Stimulated activated CD4-positive, alpha-beta T cell treated with anti-CD3 and anti-CD28 coated beads, Interleukin-4, amount 100 ng/mL, for 1 hour (primary cell): ENCODE measurements at places on chromosomes 3 and 15.

GRCh38 chr15:89679212-89679611 lies at the start of gene PLIN1:
PLIN1 (minus strand) TSS chr15:89679367; CDS start chr15:89677489, 1,878 bp downstream.
- DNase-seq = no peak

DNA sequence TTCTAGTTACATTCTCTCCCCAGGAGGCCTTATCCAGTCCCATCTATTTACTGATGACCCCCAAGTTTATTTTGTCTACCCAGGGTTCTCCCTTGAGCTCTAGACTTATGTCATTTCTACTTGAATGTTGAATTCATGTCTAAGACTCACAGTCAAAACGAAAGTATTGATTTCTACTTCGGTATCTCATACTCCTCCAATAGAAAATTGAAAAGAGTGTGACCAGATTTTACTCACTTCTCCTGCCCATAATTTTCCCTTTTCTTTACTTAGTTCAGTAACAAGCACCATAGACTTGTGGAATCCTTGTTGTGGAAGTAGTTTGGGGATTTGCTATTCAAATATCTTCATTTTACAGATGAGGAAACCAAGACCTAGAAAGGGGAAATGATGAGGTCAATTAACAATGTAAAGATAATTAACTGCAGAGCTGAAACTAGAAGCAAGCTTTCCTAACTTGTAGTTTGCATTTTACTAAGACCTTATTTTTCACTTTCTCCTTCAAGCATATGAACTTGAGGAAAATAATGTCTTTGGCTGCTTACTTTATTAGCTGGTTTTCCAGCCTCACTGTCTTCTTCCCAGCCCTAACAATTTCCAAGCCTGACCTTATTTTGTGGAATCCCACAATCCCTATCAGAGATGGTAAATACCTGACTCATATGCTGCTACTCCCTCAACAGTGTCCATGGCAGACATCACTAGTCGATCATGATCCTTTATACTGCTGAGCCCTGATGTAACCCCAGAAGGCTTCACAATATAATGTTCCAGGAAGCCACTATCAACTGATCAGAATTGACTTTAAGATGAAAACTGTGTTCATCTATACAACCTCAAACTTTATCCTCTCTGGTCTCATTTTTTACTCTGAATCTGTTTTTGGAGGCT lies 123.9 kb upstream of the AGBL1 start:
- no peak for DNase-seq

GRCh38 chr3:33823821-33824220 lies 25.4 kb downstream of the PDCD6IP start:
- DNase-seq = no peak

GRCh38 chr15:67048281-67049279 lies 16.8 kb upstream of the SMAD3 start:
- DNase-seq = no peak

- DNase-seq = no peak
Observed at GRCh38 chr3:130379274-130379673, 33.8 kb downstream of the COL6A5 start.

DNA sequence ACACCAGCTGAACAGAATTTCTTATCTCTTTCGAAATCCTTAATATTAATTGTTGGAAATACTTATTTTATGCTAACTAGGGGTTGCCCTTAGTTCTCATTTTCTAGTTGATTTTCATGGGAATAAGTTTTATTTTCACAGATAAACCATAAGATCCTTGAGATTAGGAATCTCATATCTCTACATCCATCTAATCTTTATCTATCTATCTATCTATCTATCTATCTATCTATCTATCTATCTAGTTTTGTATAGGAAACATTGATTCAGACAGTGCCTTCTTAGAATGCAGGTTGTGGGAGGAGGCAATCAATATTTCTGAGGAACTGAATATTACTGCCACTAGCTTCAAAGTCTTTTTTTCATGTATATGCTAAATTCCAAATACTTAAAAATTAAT lies 3.5 kb upstream of the KBTBD8 start:
- DNase-seq = no peak

DNA sequence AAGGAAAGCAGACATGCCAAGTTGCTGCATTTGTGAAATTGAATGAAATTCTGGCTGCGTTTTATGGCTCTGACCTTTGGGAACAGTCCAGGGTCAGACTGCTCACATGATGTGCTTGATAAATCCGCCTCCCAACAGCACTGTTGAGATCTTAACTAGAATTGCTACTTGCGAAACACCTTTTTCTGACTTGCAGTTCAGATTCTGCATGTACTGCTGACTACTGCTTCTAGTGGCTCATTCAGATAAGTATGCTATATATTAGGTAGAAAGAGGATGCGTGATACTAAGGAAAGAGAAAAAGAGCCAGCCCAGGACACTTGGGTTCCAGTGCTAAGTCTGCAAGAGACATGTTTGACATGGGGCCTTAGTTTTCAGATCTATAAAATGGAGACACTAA lies 129.4 kb downstream of the LPP start:
- DNase-seq = no peak

GRCh38 chr15:59327942-59328341 lies 44.7 kb downstream of the MYO1E start:
- DNase-seq = no peak

- no peak for DNase-seq
Observed at GRCh38 chr3:52537165-52537620, 788 bp downstream of the UQCC5 start.

- DNase-seq = no peak
Observed at GRCh38 chr3:113985541-113985940, 37.7 kb downstream of the ZDHHC23 start.

DNA sequence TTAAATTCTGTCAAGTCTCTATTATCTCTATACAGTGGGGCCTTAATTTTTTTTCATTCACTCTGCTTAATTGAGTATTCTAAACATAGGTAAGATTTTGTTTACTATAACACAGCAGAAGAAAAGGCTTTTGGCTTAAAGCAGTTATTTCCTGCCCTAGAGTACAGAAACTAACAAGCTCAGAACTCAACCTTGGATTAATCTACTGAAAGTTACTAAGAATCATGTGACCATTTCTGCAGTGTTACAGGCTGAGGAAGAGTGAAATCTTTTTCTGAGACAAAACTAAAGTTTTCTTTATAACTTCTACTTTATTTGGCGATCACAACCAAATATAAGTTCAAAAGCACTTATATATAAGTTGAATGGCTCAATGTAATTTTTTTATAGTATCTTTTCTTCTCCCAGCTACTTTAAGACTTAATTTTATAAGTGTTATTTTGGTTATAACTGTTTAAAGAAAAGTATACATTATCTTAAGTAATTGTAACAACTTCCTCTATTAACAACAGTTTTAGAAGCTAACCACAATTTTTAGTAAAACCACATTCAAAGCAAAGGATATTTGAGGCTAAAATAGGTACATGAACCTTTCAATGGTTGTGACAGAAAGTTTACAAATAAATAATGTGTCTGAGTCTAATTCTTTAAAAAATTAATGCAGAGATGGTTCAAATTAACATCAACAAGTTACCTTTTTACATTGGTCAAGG lies 240.6 kb upstream of the NAALADL2 start:
- DNase-seq = no peak

DNA sequence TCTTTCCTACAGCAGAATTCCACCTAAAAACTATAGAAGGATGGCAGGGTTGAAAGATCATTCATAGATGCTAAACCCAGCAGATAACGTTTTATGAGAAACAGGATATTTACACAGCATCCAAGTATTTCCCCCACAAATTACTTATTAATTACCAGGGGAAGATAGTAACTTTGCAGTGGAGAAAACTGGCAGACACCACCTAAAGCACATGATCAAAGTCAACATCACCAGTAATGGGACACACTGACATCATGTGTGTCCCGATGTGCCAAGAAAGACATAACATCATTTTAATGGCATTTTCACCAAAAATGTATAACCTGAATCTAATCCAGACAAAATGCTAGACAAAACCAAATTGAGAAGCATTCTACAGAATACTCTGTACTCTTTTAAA lies 220.4 kb upstream of the THBS1 start:
- no peak for DNase-seq

DNA sequence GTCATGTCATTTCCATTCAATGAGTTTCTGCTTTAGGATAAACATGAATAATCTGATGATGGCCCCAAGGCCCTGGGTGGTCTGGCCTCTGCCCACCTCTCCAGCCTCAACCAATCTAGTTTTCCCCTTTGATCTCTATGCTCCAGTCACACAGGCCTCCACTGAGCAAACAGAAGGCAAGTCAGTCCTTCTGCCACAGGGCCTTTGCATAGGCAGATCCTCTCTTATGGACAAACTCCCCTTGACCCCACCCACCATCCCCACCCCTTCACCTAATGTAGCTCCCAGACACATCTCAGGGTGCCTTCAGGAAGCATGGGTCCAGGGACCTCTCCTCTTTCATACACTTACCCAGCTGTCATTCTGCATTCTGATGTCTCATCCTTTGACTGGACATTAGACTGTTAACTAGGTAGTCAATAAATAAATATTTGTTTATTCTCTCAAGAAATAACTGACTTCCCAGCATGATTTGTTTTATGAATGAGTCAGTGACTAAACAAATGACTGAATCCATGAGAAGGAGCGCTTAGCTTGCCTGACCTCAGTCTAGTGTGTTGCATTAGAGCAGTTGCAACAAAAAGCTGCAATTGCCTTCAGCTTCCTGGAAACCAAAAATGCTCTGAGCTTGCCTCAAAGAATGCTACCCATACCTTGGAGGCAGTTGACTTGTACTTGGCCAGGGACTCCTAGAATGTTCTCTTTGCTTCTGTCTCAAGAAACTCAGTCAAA lies 386.6 kb upstream of the WNT5A start:
- DNase-seq = no peak

DNA sequence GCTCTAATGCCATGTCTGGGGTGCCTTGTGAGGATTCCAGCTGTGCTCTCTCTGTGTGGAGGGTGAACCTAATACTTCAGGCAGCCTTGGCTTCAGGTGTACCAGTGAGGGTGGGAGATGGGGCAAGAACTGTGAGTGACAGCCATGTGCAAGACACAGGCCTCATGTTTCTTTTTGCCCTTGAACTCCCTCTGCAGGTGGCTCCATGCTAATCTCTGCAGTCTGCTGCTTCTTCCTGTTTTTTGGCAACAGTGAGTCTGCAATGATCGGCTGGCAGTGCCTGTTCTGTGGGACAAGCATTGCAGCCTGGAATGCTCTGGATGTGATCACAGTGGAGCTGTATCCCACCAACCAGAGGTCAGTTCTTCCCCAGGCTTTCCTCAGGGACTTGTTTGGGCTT lies 189.3 kb downstream of the SV2B start:
- DNase-seq = no peak

DNA sequence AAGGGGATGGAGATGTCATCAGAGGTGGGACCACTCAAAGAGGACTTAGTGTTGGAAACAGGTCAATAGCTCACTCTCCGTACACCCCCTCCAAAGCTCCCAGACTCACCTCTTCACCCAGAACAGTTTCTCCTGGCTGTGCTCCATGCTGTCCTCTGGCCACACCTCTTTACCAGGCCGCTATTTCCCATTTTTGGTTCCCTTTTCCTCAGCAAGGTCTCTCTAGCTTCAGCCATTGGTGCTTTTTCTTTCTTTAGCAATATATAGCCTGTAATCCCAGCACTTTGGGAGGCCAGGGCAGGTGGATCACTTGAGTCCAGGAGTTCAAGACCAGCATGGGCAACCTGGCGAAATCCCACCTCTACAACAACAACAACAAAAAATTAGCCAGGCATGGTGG lies 123.6 kb upstream of the SMAD3 start:
- DNase-seq = no peak

GRCh38 chr3:100761211-100761942 lies 52.1 kb downstream of the TFG start:
- no peak for DNase-seq

GRCh38 chr15:53590380-53590779 lies 169.1 kb downstream of the WDR72 start:
- DNase-seq = no peak

- DNase-seq = no peak
Observed at GRCh38 chr3:123511726-123512125, 62.8 kb upstream of the ADCY5 start.

DNA sequence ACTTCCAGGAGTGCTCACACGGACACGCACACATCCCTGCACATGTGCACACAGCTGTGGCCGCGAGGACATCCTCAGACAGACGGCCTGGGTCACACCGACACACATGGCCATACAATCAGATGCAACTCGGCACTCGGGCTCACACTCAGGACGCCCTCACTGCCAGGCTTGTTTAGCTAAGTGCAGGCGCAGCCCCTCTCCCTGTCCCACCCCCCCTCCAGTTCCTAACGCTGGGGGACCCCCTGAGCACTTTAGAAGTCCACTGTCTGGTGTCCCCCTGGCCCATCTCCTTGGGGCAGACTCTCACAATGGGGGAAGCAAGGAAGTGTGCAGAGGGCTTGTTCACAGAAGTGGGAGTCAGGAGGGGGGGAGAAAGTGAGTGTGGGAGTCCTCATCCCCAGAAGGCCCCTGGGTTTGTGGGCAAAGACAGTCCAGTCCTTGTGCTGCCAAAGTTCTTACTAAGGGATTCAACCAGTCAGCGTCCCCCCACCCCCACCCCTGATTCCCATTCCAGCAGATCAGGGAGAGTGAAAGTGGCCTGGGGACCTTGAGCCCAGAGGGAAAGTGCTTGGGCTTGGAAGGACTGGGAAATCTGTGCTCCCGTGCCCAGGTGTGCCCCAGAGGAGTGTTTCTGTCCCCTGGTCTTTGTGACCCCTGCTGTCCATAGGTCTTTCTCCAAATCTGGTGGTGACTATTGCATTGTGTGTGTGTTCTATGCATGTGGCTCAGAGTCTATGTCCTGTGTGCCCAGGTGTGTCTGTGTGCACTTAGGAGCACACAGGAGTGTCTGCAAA lies 767 bp upstream of the GATA2 start:
- no peak for DNase-seq

GRCh38 chr15:40368719-40369473 lies 10.9 kb downstream of the DISP2 start:
- DNase-seq = no peak

- no peak for DNase-seq
Observed at GRCh38 chr3:126525091-126525852, 1.3 kb downstream of the CHST13 start.

- no peak for DNase-seq
Observed at GRCh38 chr3:188051801-188052168, 102.2 kb upstream of the LPP start.

GRCh38 chr3:73734211-73735089 lies 109.7 kb upstream of the PDZRN3 start:
- no peak for DNase-seq

DNA sequence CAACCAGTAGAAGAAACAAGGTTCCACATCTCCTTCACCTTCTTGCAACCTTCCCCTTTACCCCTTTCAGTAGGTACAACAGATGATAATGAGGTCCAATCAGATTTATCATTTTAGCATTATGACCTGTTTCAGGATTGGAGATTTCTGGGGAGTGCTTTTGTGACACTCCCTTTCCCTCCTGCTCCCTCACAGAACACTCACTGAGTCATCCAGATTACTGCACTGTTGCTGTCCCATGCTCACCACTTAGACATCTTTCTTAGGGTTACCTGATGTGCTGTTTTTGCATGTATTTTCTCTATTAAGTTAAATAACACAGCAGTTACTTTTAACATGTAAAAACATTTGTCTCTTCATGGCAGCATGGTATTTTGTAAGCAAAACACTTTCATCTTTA lies 118.5 kb downstream of the MFSD1 start:
- DNase-seq = no peak
